Diencephalon (tissue), 1 donor: ENCODE measurements at places on chromosomes 7 and 10. TPM values are rescaled to one million over a fixed set of nuclear protein-coding genes. Genes with fewer than 3 reads are reported as not detected.

The STEAP1B gene
- 1.8 TPM for total RNA-seq

The TLX1 gene
- not detected for total RNA-seq

The PPP1R9A gene
- 108 TPM for total RNA-seq

The C10orf143 gene
- total RNA-seq, result 1.4 TPM

The OR2A5 gene
- total RNA-seq, result not detected

The ECHDC3 gene
- 1.6 TPM for total RNA-seq
